ENCODE measurements at places on chromosomes 4 and X.

- no peak for DNase-seq
Observed at GRCh38 chr4:25421816-25422525, 44.9 kb downstream of the ANAPC4 start.

DNA sequence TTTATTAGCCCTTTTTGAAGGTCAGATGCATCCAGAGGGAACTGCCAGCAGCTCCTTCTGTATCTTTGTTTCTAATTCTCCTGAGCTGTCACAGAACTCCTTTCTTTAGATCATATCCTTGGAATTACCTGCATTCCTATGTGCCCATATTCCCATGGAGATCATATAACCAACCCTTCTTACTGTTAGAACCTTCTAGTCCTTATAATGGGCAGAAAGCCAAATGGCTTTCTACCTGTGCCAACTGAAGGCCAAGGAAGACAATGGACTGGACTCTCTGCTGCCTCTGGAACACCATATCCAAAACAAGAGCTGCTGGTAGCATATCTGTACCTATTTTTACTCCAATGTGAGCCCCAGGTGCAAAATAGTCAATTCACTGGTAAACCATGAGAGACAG lies 60.7 kb downstream of the TBC1D9 start:
- no peak for DNase-seq

GRCh38 chrX:118420462-118420861 lies 74.6 kb downstream of the WDR44 start:
- DNase-seq = peak; percentile 12

GRCh38 chr4:94939791-94940519 lies 182.2 kb downstream of the BMPR1B start:
- no peak for DNase-seq

GRCh38 chr4:89682808-89683207 lies 154.2 kb downstream of the SNCA start:
- DNase-seq = no peak

GRCh38 chr4:173446416-173446815 lies 47.5 kb upstream of the SCRG1 start:
- DNase-seq = no peak

DNA sequence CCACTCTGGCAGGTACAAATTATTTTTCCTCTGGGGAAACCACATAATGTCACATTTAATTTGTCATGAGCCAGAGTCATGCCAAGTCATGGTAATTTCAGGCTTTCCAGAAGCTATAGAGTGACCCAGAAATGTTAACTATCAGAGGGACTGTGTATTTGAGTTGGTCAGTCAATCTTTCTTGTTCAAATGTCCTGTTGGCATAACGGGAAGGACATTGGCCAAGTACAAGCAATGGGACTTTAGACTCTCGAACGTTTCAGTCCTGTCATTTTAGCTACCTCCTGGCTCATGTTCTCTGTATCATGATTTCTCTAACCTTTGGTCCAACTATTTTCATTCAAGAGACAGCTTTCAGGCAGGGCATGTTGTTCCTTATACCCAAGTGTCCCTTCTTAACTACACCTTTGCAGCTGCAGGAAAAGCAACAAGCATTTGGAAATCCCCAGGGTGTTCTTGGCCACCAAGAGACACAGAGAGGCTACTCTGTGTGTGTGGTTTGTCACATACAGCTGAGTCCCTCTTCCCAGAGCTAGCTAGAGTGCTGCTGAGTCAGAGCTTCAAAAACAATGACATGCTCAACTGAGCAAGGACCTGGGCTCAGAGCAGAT lies 142.6 kb downstream of the EGF start:
- DNase-seq = peak; percentile 65

- no peak for DNase-seq
Observed at GRCh38 chr4:189420572-189420971, 520.1 kb upstream of the FRG1 start.

DNA sequence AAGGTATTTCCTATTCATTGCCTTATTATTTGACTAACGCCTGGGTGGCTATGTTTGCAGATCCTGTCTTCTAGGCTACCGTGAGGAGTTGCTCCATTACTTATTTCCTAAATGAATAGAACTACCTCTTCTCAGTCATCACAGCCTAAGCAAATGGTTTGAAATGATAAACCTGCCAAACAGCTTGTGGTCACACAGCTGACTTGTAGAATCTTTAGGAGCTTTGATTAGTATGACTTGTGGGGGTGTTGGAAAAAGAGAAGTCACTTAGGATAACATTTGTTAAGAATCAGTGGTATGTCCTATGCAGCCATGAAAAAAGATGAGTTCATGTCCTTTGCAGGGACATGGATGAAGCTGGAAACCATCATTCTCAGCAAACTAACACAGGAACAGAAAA lies 169.3 kb downstream of the PPARGC1A start:
- DNase-seq = no peak

- DNase-seq = no peak
Observed at GRCh38 chr4:161546902-161547301, 616.9 kb downstream of the FSTL5 start.

GRCh38 chr4:65482410-65482809 lies 187.9 kb downstream of the EPHA5 start:
- peak; percentile 80 for DNase-seq

- peak; percentile 96 for DNase-seq
Observed at GRCh38 chr4:56410247-56411062, 23.2 kb upstream of the AASDH start.

GRCh38 chr4:98544141-98544817 lies 114.1 kb downstream of the TSPAN5 start:
- no peak for DNase-seq

GRCh38 chr4:42151568-42152506 lies 618 bp downstream of the BEND4 start:
- no peak for DNase-seq

- no peak for DNase-seq
Observed at GRCh38 chr4:173834151-173834550, 304.1 kb upstream of the HAND2 start.

DNA sequence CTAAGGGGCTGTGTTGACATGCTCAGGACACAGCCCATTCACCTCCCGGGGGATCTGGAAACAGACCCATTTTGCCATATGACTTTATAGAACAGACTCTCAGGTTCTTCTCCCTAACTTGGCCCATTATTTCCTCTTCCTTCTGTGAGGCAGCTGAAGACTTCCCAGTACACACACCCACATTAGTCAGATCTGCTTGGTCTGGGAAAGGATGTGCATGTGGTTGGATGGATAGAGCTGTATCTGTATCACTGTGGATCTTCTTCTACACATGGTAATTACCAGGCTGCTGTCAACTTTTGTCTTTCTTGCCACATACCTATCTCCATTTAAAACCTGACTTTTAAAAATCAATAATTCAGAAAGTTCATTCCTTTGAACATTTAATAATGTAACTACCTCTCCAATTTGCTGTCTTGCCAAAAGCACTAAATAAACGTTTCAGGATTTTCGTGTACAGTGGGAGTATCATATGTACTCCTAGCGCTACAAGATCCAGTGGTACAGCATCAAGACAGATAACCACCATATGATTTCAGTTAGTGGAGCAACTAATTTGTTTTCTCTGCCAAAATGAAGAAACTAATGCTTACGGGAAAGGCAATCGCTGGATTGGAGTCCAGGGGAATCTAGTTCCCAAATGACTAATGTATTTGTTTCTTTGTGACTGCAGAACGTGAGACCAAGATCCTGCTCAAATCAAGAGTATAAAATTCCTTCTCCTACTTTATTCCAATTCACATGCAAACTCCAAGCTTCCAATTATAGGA lies 134.1 kb upstream of the MAP3K15 start:
- DNase-seq = no peak

- no peak for DNase-seq
Observed at GRCh38 chr4:36242629-36243354, 1.5 kb downstream of the ARAP2 start.

DNA sequence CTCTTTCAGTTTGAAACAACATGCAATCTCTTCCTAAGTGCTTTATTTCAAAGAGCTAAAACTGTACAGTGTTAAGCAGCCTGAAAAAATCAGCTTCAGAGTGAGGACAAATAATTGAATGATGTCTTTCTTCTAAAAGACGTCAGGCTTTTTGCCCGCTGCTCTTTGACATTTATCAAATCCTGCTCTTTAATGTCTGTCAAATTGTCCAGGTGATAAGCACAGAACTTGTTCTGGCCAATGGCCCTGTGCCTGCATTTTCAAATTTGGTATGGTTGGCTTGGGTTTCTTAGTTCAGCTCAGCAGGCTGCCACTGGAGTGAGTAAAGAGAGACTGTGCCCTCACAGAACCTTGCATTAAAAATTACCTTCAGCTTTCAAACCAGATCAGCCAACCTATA lies 712.9 kb upstream of the LCORL start:
- no peak for DNase-seq

- DNase-seq = no peak
Observed at GRCh38 chr4:52037689-52038102, 403 bp downstream of the SGCB start.

- no peak for DNase-seq
Observed at GRCh38 chr4:137266511-137266910, 265.8 kb downstream of the PCDH18 start.

DNA sequence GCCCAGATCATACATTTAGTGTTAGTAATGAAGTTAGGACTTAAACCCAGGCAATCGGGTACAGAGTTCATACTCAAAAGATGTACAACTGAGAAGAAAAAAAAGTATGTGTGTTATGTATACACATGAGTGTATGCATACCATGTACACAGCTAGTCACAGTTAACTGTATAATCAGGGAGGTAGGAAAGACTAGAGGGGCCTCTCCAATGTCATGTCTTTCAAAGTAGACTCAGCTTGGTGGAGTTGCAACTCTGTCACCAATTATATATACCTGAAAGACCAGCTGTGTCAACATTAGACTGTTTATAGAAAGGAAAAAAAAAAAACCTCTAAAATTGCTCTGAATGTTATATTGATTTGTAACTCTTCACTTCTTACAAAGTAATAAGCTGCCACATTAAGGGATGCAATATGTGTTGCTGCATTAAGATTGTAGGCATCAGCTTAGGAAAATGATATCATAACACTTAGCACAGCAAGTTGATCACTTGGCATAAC lies 167.5 kb downstream of the DCTD start:
- no peak for DNase-seq

- DNase-seq = no peak
Observed at GRCh38 chrX:124619710-124620109, 273.3 kb downstream of the SH2D1A start.

GRCh38 chr4:13701937-13702446 lies 74.5 kb upstream of the BOD1L1 start:
- peak; percentile 52 for DNase-seq

DNA sequence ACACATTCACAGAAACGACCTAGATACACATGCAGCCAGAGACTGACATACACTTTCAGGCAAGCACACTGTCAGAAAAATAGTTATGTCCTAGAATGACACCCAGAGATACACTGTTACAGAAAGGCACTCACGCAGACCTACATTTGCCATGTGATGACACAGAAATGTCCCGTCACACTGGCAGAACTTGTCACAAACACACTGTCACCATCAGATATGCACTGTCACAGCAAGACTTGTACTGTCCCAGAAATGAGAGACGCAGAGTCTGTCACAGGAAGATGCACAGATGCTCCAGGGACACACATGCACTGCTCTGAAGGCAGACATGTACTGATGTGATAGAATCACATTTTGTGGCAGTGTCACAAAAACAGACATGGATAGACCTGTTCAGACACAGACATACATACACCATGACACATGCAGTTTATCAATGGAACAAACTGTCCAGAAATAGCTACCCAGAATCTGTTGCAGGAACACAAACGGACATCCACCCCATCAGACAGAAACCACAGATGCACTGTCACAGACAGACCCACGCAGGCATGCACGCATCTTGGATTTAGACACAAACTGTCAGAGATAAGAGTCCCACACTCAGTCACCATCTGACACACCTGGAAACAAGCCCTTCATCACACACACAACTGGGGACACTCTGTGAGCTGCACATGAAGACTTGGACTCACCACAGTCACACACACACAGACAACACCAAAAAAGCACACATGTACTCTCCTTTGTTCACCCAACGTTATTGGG lies 1.3 kb upstream of the PIM2 start:
- no peak for DNase-seq

DNA sequence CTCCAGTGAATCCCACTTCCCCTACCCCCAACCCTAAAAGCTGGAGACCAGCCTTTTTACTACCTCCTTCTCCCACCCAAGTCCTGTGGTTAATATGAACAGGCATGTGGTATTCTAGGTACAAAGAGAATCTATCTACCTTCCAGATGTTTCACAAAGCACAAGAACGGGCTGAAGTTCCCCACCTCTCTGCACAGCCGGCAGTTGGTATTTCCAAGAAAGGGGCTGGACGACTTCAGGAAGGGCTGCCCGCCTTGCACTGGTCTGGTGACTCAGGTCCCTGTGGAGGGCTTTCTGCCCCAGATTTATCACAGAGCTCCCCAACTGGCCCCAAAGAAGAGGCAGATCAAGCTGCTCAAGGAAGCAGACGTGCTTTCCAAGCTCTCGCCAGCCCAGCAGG lies 4.5 kb downstream of the FAM47E start:
- DNase-seq = no peak

- no peak for DNase-seq
Observed at GRCh38 chr4:2332976-2333319, 71.0 kb upstream of the MXD4 start.

DNA sequence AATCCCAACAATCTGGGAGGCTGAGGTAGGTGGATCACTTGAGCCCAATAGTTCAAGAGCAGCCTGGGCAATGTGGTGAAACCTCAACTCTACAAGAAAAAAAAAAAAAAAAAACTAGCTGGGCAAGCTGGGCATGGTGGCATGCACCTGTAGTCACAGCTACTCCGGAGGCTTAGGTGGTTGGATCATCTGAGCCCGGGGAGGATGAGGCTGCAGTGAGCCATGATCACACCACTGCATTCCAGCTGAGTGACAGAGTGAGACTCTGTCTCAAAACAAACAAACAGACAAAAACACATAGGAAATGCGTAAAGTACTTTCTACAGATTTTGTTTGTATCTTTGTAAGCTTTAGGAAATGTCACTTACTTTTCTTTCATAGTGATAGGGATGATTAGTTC lies 307.2 kb upstream of the NR3C2 start:
- DNase-seq = peak; percentile 12

GRCh38 chrX:17535229-17535628 lies 160.2 kb downstream of the NHS start:
- no peak for DNase-seq

DNA sequence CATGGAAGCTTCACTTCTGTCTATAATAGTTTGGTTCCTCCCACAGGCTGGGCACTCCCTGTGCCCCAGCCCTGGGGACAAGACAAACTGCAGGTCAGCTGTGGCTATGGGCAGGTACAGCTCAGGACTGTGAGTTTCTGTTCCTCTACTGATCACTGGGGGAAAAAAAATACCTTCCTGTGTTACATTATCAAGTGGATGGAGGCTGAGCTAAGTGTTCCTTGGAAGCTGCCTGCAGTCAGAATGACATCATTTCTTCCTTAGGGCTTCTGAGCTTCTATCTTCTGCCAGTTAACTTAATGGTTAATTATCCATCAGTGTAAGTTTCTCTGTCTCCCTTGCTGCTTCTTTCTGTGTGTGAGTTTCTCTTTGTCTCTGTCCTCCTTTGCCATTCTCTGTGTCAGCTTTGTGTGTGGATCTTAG lies 4.6 kb downstream of the RAB33A start:
- DNase-seq = no peak

All from kidney epithelial cell (primary cell).